Ecto neural progenitor cell (in vitro differentiated cells): ENCODE measurements at places on chromosomes 7 and 10.

GRCh38 chr7:98974906-98975816, 96.8 kb downstream of the TRRAP start:
- DNase-seq = no peak

- DNase-seq = no peak
Observed at GRCh38 chr10:126955934-126956711, 50.9 kb downstream of the DOCK1 start.

GRCh38 chr7:30888747-30889146, 22.9 kb upstream of the AQP1 start:
- no peak for DNase-seq

DNA sequence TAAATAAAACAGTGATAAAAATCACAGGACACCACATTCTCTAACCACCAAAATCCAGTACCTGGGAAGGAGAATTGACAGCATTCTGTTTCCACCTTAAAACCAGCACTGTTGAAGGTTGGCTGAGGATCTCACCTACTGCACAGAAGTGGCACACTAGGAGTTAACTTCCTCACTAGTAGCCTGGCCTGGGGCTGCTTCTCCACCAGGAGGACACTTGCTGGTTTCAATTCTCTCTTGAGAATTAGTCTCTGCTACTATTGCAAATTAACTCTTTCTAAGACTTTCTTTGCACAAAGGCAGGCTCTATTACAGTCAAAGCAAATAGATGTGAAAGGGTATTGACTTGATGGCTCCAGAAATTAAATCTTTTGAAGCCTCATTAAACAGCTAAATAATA, 2.3 kb upstream of the CTTNBP2 start:
- peak; percentile 63 for DNase-seq

DNA sequence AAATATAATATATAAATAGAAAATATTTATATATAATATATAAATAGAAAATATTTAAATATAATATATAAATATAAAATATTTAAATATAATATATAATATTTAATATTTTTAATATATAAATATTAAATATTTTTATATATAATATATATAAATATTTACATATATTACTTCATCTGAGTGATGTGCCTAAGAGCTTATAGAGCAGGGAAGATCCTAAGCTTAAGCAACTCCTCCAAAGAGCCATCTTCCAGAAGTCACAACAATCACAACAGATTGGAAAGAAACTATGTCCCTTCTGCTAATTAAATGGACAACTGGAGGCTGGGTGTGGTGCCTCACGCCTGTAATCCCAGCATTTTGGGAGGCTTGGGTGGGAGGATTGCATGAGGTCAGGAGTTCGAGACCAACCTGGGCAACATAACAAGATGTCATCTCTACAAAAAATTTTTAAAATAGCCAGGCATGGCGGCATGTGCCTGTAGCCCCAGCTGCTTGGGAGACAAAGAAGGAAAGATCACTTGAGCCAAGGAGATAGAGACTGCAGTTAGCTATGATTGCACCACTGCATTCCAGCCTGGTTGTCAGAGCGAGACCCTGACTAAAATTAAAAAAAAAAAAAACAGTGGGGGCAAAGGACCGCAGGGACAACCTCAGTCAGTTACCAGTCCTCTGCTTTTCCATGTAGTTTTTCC, 198.7 kb downstream of the SKIDA1 start:
- no peak for DNase-seq

DNA sequence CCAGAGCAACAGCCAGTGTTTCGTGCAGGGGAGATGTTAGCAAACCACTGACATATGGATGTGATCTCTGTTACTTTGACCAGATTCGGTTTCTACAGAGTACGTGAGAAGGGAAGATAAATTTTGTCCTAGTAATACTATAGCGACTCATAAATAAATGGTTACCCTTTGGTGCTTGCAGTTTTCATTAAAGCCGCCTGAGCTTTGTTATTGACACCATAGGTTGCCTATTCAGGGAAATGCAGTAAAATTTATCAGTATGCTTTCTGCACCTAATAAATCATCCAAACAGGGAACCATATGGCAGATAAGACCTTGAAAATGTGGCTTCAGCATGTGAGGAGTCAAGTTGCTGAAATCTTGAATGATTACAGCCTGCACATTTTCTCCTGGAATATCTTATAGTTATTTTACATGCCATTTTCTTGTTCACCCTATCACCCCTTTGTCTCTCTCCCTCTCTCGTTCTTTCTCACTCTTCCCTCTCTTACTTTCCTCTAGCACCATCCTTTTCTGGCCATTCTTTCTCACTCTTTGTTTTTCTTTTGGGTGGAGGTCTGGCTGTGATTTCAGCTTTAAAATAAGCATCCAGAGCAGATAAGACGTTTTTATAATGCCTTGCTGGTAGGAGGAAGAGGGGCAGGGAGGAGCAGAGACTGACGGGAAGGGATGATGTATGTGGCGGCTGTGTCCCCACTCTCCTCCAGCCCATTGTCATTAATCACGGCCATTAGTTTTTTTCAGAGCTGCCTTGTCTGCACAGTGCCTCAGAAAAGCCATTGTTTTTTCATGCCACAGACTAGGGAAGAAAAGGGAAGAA, 182.5 kb downstream of the LRMDA start:
- no peak for DNase-seq

DNA sequence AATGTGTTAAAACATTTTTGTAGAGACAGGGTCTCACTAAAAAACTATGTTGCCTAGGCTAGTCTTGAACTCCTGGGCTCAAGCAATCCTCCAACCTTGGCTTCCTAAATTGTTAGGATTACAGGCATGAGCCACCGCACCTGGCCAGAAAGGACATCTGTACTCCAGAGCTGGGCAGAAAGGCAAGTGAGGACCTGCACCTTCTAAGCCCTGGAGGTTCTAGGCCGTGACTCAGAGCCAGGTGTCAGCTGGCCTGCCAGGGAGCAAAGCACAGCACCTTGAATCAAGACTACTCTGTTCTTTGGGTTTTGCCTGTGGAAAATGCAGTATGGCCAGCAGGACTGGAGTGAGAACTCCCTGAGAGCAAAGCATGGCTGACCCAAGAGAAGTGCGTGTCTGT, 396.5 kb downstream of the ADRA2A start:
- DNase-seq = no peak
